ENCODE measurements at places on chromosomes 5 and 9. TPM values are rescaled to one million over a fixed set of nuclear protein-coding genes. Genes with fewer than 3 reads are reported as not detected.

HAPLN1 gene
- 1.5 TPM for total RNA-seq

DNA sequence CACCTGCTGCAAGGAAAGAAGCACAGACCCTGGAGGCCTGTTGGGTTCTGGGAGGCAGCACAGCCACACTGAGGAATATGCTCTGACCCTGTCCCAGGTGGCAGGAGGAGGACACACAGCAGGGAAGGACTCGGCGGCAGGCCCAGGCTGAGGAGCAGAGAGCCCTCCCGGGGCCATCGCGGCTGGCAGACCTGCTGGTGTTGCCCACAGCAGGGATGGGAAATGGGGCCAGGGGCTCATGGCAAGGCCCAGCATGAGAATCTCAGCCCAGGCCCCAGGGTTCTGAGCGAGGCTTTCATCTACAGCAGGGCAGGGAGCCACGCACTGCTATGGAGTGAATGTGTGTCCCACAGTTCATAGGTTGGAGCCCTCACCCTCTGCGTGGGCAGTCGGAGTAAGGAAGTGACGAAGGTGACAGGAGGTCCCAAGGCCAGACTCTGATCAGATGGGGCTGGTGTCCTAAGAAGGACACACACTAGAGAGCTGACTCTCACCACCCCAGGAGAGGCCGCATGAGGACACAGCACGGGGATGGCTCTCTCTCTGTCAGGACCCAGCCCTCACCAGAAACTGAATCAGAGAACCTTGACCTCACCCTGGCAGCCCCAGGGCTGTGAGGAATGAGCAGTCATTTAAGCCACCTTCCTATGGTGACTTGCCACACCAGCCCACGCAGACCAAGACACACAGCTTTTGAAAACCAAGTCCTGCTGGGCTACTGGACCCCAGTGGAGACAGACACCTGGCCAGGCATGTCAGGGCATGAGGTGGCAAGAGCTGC is 10.3 kb upstream of the GPSM1 start:
- H3K36me3 ChIP-seq, result no peaks in the 10 kb centered on the region
- no peak overlapping the region for H3K4me3 ChIP-seq
- no peaks in the 10 kb centered on the region for H3K4me1 ChIP-seq
- no peak for DNase-seq
- no peak overlapping the region for H3K27ac ChIP-seq

DNA sequence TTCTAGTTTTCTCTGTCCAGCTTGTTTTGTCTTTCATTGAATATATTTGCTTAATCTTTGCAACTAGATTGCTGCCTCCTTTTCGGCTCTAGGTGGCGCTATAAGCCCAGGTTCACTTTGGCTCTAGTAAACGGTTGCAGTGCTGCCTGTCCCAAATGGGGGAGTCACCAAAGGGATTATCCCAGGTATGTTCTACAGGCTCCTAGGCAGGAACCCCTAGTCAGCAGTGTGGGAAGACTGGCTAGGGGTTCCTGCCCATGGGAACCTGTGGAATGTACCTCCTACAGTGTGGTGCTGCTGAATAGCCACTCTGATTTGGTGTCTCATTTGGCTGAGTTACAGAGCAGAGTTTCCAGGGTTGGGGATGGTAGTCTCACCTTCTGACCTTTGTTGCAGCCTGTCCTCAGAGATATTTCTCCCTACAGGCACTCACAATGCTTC is 85.2 kb downstream of the ARSB start:
- H3K27me3 ChIP-seq, result no peaks in the 10 kb centered on the region
- no peaks in the 10 kb centered on the region for H3K36me3 ChIP-seq
- DNase-seq, result no peak
- H3K4me3 ChIP-seq, result no peak overlapping the region

IFNE gene
- not detected for total RNA-seq

- no peak overlapping the region for H3K27ac ChIP-seq
- DNase-seq, result no peak
- peaks cover 3% of the 10 kb centered on the region for H3K27me3 ChIP-seq
- H3K4me3 ChIP-seq, result no peak overlapping the region
- H3K4me1 ChIP-seq, result no peaks in the 10 kb centered on the region
Measured at GRCh38 chr9:99303177-99303576, 81.1 kb downstream of the SEC61B start.

DNA sequence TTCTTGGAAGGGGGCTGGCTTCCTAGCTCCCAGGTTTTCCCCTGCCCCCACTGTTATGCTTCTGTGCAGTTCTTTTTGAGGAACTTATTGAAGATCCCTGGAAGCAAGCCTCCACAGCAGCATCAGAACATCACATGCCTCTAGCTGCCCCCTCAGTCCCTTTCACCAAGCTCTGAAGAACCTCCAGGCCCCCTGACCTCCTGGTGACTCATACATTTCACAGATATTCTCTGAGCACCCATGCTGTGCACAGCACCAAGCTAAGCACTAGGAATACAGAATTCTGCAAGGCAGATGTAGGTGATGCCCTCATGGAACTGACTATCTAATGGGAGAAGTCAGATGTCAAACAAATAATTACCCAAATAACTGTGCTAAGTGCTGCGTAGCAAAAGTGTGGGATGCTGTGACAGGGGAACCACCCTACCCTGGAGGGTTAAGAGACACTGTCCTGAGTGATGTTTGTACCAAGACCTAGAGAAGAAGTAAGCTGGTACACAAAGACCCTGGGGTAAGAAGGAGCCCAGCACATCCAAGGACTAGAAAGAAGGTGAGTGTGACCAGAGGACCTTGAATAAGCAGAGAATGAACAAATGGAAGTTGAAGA is 213.7 kb upstream of the NR4A3 start:
- H3K4me3 ChIP-seq, result no peak overlapping the region
- DNase-seq, result no peak
- no peaks in the 10 kb centered on the region for H3K4me1 ChIP-seq
- no peaks in the 10 kb centered on the region for H3K27me3 ChIP-seq

PCDH1 gene
- total RNA-seq, result 43.6 TPM

SLC25A48 gene
- not detected for total RNA-seq

RECK gene
- total RNA-seq, result 19.3 TPM

DNA sequence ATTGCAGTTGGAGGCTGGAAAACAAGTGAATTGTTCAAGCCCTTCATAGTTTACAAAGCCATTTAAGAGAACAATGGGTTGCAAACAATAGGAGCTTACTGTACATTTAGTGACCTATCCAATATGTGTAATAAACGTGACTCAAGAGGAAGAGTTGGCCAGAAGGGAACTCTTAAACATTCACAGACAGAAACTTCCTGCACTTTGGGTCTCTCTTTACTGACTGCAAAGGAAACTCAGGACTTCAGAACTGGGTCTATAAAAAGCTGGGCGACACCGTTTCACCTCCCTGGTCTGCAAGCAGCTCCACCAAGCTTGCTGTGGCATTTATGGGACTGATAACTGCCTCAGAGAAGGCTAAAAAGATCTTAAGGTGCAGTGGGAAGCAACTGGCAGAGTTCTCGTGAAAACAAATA is 48.7 kb upstream of the SPATA31D4 start:
- no peaks in the 10 kb centered on the region for H3K36me3 ChIP-seq
- no peak overlapping the region for H3K4me3 ChIP-seq
- no peaks in the 10 kb centered on the region for H3K4me1 ChIP-seq
- no peaks in the 10 kb centered on the region for H3K27me3 ChIP-seq
- DNase-seq, result peak; percentile 56
- H3K27ac ChIP-seq, result no peak overlapping the region

MORN5 gene
- total RNA-seq, result 17.9 TPM

GRCh38 chr9:69264526-69264925 is 60.5 kb upstream of the ENTREP1 start:
- DNase-seq, result no peak
- no peak overlapping the region for H3K4me3 ChIP-seq
- no peak overlapping the region for H3K27ac ChIP-seq
- no peaks in the 10 kb centered on the region for H3K4me1 ChIP-seq
- no peaks in the 10 kb centered on the region for H3K36me3 ChIP-seq
- H3K27me3 ChIP-seq, result no peaks in the 10 kb centered on the region

GRCh38 chr5:63145167-63145566 is 566.5 kb downstream of the LRRC70 start:
- H3K4me1 ChIP-seq, result peaks cover 6% of the 10 kb centered on the region
- no peaks in the 10 kb centered on the region for H3K36me3 ChIP-seq
- no peak overlapping the region for H3K4me3 ChIP-seq
- DNase-seq, result no peak

- DNase-seq, result peak; percentile 30
- H3K4me1 ChIP-seq, result no peaks in the 10 kb centered on the region
- peak overlapping the region; percentile 74 for H3K4me3 ChIP-seq
- H3K27me3 ChIP-seq, result no peaks in the 10 kb centered on the region
Measured at GRCh38 chr5:103561685-103562452, 720 bp downstream of the NUDT12 start.

DDX4 gene
- not detected for total RNA-seq

DNA sequence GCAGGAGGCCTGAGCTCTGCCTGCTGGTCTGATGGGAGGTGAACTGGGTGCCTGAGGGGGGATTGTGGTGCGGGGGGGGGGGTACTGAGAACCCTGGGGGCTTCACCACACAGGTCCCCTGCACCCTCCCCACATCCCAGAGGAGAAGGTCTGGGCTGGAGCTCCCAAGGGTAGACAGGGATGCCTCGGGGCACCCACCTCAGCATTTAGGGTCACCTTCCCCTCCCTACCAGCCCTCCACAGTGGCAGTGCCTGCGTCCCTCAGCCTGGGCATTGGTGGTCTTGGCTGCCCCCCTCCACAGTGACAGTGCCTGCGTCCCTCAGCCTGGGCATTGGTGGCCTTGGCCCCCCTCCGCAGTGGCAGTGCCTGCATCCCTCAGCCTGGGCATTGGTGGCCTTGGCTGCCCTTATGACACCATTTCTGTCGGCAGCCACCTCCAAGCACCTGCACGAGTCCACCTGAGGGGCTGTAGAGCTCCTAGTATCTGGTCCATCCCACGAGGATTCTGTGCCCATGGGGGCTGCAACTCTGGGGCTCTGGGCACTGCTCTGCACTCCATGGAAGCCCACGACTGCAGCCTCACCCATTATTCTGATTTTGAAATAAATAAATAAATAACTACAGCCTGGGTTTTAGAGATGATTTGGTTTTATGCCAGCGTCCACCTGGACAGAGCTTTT is 21.5 kb downstream of the NKD2 start:
- no peak overlapping the region for H3K4me3 ChIP-seq
- no peaks in the 10 kb centered on the region for H3K4me1 ChIP-seq
- no peaks in the 10 kb centered on the region for H3K27me3 ChIP-seq
- DNase-seq, result no peak

Measured in lung (tissue), 17 donors.